ENCODE measurements at places on chromosomes 13 and 19. TPM values are rescaled to one million over a fixed set of nuclear protein-coding genes. Genes with fewer than 3 reads are reported as not detected.

The LYPD4 gene
- total RNA-seq, result not detected

The LIM2 gene
- not detected for total RNA-seq

The CCDC70 gene
- not detected for total RNA-seq

The IFI30 gene
- total RNA-seq, result 68.9 TPM

The LRRC4B gene
- 2.9 TPM for total RNA-seq

The MAMSTR gene
- 3.2 TPM for total RNA-seq

The FXYD7 gene
- not detected for total RNA-seq

The ZNF69 gene
- total RNA-seq, result 4.4 TPM

The IFNL1 gene
- not detected for total RNA-seq

The CD209 gene
- total RNA-seq, result 18.3 TPM

The RNF113B gene
- total RNA-seq, result not detected

The CGB2 gene
- not detected for total RNA-seq

The TEX29 gene
- total RNA-seq, result 0.41 TPM

The CEACAM20 gene
- total RNA-seq, result not detected

The CEBPA gene
- total RNA-seq, result 41.8 TPM

The DDA1 gene
- total RNA-seq, result 33.3 TPM

The RASIP1 gene
- total RNA-seq, result 23.8 TPM

The ETV2 gene
- 0.29 TPM for total RNA-seq

The LRRC63 gene
- not detected for total RNA-seq

The TUBA3C gene
- not detected for total RNA-seq

The C19orf38 gene
- total RNA-seq, result 1.1 TPM

The SLC25A42 gene
- 13.9 TPM for total RNA-seq

The RASA3 gene
- 20.1 TPM for total RNA-seq

The LENG8 gene
- total RNA-seq, result 66.6 TPM

The DLL3 gene
- total RNA-seq, result not detected

The F2RL3 gene
- 2.3 TPM for total RNA-seq

The ZNF544 gene
- 20.2 TPM for total RNA-seq

The SLC7A10 gene
- total RNA-seq, result 0.58 TPM

The ZIM2 gene
- not detected for total RNA-seq

The LONP1 gene
- 51.4 TPM for total RNA-seq

The ERICH4 gene
- not detected for total RNA-seq

The DBP gene
- total RNA-seq, result 15.1 TPM

The METTL21C gene
- total RNA-seq, result not detected

The ICAM5 gene
- total RNA-seq, result 0.71 TPM

The SHC2 gene
- total RNA-seq, result 10.7 TPM

The APOC1 gene
- total RNA-seq, result 4.6 TPM

The TMEM272 gene
- 1.4 TPM for total RNA-seq

The YJEFN3 gene
- 2.7 TPM for total RNA-seq
